ENCODE measurements at places on chromosomes 5 and 9.

GRCh38 chr5:142107736-142108431 is 695 bp upstream of the NDFIP1 start:
- no peak for DNase-seq

DNA sequence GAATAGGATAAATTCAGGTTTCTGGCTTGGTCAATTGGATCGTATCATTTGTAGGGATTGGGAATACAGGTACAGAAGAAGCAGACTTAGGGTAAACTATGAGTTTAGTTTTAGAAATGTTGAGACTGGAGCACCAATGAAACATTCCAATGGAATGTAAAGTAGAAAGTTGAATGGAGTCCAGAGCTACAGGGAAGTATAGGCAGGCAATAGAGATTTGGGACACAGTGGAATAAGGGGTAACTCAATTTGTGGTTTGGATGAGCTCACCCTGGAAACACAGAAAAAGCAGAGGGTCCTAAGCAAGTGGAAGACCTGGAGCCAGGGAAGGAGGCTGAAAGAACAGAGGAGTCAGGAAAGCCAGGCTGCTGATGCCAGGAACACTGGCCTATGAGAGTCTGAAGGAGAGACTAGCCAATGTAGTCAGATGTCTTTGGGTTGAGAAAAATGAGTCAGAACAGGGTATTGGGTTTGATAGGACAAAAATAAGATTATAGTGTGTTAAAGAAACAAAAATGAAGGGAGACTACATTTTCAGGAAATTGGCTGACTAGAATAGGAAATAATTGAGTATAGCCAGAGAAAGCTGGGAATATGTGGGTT is 72.8 kb downstream of the STARD4 start:
- DNase-seq, result no peak

DNA sequence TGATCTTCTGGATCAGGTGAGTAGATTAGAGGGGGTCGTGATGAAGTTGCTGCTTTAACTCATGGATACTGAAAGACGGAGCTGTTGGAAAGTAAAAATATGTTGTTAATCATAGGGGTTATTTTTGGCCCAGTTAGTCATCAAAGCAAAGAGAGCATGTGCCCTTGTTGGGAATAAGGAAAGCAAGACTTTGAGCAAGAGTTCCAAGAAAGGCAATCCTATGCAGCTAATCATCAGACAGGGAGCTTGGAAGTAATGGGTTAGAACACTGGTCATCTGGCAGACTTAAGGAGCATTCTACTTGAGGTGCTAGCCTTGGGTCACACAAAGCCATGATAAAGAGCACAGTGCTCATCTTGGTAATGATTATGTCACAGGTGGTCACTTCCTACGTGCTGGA is 18.3 kb downstream of the ASPN start:
- DNase-seq, result no peak

- no peak for DNase-seq
These were observed 132.2 kb upstream of the ASTN2 start for GRCh38 chr9:117546894-117547678.

DNA sequence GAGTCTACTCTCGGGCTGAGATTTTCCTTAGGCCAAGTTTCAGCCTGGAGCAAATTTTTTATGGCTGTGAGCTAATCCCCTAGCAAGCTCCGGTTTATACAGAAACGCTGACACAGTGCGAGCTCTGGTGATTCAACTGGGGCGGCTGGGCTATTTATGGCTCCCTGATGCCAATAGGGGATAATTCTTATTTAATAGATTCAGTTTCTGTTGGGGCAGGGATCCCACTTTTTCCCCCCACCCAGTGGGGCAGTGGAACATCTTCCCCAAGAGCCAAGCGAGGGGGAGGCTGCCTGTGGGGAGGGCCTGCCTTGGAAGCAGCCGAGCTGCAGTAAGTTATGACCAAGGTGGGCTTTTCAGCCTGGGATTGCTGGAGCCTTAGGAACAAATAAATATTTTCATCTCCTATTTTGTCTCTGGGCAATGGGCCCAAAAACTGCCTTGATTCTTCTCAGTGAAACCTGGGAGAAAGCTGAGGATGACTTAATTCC is 129.1 kb downstream of the MACROH2A1 start:
- no peak for DNase-seq

DNA sequence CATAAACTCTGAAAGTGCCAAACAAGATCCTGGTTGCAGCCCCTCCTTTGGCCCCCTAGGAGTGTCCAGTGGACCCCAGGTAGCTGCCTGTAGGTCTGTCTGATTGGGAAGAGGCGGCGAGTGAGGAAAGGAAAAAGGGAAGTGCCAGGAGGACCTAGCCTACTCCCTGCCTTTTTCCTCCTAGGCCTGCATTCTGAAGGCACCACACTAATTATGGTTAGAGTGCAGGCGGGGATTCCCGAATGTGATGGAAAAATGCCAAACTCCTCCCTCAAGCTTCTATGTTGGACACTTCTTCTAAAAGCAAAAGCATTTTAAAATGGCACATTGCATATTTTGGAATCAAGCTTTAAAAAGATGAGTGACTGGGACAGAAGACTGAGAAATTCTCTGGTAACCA is 83.2 kb upstream of the SMIM15 start:
- DNase-seq, result no peak

GRCh38 chr5:179408611-179409010 is 63.4 kb upstream of the ADAMTS2 start:
- DNase-seq, result no peak

- DNase-seq, result no peak
These were observed 125.3 kb upstream of the ABCA1 start for GRCh38 chr9:105053209-105053652.

- no peak for DNase-seq
These were observed 4.0 kb upstream of the FCHO2 start for GRCh38 chr5:72951671-72952468.

DNA sequence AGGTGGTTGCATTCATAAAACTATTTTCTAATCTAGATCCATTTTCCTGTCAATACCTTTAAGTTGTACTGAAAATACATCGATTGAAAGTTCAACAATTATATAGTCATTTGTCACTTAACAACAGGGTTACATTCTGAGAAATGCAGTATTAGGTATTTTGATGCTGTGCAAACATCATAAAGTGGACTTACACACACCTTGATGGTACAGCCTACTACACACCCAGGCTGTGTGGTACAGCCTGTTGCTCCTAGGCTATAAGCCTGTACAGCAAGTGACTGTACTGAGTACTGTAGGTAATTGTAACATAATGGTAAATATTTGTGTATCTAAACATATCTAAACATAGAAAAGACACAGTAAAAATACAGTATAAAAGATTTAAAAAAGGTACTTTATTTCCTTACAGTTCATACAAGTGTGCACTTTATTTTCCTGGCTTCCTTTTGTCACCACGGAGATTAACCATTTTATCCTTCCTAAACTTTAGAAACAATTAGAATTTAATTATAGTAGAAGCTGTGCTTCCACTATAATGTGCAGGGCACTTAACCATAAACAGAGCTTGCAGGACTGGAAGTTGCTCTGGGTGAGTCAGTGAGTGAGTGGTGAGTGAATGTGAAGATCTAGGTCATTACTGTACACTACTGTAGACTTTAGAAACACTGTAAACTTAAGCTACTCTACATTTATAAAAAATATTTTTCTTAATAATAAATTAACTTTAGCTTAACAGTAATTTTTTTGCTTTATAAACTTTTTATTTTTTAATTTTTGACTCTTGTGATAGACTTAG is 42.9 kb upstream of the MEF2C start:
- DNase-seq, result no peak

- no peak for DNase-seq
These were observed 72.0 kb upstream of the IL12B start for GRCh38 chr5:159402311-159402710.

- DNase-seq, result no peak
These were observed 118.0 kb upstream of the RAI14 start for GRCh38 chr5:34538026-34538672.

DNA sequence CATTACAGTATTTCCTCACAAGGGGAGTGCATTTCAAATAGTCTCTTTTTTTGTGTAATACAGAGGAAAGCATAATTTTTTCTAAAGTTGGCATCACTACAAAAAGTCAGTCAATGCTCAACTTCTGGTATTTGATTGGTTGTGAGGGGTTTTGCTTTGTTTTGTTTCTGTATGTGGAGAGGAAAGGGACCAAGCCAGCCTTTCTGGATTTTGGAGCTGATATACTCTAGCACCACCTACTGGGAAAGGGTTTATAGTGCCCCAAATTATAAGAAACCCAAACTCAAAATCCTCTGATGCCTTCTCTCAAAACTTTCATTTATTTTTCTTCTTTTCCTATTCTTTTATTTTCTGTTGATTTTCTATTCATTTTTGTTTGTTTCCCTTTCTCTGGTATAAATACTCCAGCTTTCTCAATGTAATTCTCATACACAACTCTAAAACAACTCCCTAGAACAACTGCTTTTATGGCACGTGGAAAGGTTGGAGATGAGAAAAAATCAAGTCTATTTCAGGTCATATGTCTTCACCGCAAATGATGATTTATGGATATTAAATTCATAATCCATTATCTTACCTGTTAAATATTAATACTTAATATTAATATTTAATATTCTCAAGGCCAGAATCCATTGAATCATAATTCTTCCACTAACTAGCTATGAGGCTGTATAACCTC is 69.5 kb upstream of the ANXA1 start:
- no peak for DNase-seq

DNA sequence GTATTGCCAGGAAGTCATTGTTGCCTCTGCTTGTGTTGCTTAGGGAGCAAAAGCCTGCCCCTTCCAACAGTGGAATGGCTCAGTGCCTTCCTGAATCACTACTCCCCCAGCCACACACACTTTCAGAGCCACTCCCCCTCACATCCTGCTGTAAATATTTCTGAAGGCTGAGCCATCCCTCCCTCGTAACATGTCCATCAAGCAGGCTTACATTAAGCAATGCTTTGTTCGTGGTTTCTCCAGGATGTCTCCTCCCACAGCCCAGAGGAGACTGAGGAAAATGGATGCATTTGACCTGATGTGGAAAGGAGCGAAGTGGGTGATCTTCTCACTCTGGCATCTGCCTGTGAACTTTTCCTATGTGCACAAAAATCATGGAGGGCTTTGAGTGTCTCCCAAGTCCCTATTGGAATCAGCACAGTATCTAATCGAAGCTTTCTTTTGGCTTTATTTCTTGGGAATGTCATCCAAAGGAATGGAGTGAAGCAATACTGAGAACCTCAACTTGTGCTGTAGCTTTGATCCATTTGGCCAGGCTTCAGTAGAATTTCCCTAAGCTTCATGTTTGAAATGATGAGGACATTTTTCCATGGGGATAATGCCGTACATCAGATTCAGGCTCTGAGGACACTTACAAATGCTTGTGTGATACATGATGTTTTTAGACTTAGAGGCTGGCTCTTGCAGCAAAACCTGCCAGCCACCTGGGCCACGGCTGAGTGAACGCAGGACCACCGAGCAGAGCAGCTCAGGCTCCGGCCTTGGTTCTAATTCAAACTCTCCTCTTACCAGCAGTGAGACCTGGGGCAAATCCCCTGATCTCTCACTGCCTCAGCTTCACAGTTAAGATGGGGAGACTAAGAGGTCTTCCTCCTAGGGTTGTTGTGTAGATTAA is 389.1 kb downstream of the ENC1 start:
- DNase-seq, result no peak

DNA sequence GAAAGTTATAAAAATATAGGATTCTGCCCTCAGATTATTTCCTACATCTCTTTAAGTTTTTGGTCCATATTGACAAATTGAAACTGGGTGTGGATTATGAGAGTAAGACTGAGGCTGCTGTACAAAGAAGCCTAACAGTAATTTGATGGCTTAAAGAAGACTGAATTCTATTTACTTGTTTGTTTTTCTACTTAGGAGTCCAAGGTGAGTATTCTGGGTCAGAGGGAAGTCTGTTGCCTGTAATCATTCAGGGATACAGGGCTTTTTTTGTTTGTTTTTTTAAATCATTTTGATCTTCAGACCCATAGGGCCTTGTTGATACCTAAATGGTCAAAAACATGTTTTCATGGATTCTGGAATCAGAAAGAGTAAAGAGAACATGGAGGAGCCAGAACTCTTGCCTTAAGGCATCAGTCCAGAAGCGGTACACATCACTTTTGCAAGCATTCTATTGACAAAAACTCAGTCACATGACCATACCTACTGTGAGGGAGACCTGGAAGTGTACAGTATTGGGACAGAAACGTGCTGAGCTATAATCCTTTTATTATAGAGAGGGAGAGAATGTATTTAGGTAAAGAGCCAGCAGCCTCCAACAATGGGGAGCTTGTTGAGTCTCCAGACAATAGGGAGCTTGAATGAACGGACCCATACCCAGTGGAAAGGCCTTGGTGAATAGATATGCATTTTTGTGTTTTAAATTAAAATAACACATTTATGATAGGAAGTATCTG is 102.7 kb downstream of the LRRC70 start:
- DNase-seq, result no peak

DNA sequence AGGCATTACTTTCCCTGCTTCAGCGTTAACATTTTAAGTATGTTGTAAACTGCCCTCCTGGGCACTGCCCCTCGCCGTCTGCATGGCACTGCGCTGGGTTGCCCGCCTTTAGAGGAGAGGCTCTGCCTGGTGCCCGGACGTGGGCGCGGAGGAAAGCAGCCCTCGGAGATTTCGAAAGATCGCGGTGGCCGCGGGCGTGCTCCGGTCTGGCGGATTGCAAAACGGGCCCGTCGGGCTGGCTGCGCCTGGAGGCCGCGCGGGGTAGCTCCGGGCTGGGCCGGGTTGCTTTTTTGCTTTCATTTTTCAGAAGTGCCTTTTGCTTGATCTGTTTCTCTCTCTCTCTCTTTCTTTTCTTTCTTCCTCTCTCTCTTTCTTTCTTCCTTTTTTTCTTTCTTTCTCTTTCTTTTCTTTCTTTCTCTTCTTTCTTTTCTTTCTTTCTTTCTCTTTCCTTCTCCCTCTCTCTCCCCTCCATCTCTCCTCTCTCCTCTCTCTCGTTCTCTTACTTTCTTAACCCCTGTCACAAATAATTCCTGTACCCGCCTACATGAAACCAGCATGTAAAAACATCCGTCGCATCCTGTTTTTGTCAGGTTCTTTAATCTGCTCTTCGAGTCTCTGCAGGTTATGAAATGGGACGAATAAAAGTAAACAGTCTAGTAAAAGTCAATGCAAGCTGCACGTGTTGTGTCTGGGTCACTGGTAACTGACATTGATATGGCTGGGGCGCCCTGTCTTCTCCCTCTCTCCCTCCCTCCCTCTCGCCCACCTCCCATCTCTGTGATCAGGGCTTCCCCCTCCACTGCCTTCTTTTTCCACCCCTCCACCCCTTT is 1.7 kb downstream of the FST start:
- DNase-seq, result peak; percentile 60

GRCh38 chr5:17403695-17404490 is 94.1 kb upstream of the TAF11L2 start:
- DNase-seq, result no peak

- DNase-seq, result no peak
These were observed 21.2 kb upstream of the SARDH start for GRCh38 chr9:133759146-133759900.

GRCh38 chr5:173602423-173602822 is 14.0 kb downstream of the BOD1 start:
- peak; percentile 20 for DNase-seq

GRCh38 chr9:21782205-21782604 is 20.2 kb upstream of the MTAP start:
- DNase-seq, result no peak
